ENCODE measurements at places on chromosomes 6 and 20.

GRCh38 chr6:106275692-106276091, 49.9 kb downstream of the ATG5 start:
- DNase-seq, result no peak

DNA sequence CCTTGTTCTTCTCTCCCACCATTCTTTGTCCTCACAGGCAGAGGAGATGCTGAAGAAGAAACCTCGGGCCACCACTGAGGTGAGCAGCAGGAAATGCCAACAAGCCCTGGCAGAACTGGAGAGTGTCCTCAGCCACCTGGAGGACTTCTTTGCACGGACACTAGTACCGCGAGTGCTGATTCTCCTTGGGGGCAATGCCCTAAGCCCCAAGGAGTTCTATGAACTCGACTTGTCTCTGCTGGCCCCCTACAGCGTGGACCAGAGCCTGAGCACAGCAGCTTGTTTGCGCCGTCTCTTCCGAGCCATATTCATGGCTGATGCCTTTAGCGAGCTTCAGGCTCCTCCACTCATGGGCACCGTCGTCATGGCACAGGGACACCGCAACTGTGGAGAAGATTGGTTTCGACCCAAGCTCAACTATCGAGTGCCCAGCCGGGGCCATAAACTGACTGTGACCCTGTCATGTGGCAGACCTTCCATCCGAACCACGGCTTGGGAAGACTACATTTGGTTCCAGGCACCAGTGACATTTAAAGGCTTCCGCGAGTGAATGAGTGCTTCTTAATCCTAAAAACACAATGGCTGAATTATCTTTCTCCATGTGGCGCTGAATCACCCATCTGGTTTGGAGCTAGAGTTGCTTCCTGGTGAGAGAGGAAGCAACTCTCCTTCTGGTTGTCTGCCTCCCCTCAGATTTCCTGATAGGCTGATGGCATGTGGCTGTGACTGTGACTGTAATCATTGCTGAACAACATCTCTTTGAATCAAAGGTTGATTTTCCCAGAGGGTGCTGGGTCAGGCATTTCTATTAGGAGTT, 4.6 kb downstream of the MAD2L1BP start:
- DNase-seq, result peak; percentile 56

DNA sequence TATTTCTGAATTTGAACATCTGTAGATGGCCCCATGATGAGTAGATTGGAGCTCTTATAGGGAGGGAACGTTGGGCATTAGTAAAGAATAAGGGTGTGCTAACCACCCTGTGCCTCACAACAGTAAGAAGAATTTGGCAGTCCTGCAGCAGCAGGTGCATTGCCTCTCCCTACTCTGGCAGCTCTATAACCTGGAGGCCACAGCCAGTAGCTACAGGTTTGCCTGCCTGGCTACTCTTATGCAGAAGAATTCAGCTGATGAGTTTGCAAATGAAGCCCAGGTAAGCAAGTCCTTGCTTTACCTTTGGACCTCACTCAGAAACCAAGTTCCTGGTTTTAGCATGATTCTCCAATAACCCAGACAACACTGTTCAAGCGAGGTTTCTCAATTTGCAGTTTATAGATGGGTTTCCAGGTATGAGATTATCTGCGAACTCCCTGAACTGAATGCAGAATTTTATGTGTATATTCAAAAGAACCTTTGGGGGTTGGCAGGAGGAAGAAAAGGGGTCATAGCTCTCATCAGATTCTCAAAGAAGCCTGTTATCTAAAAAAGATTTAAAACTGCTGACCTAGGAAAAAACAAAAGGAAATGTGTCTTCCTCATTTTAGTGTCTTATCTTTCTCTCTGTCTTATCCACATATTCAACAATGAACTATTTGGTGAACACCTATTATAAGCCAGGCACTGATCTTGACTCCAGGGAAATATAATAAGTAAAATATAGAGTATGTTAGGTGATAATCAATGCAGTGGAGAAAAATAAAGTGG, 18.9 kb downstream of the TREML1 start:
- DNase-seq, result no peak

GRCh38 chr20:58438970-58439808, 50.2 kb downstream of the VAPB start:
- DNase-seq, result no peak

GRCh38 chr20:19212821-19213502, 520 bp downstream of the SLC24A3 start:
- no peak for DNase-seq

DNA sequence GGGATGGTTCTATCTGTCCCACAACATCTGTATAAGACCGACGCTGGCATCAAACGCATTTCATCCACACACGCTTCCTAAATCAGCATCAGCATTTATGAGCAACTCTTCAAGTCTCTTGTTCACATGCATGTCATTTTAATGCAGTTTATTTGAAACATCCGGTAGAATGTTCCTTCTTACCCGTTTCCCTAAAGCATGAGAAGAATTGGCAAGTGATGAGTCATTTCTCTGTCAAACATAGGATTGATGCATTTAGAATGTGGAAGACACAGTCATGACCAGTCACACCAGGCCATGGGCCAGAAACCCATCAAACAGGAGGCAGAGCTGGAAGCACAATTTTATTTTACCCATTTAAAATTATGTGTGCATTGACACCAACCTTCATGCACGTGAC, 122.8 kb downstream of the UST start:
- DNase-seq, result no peak

DNA sequence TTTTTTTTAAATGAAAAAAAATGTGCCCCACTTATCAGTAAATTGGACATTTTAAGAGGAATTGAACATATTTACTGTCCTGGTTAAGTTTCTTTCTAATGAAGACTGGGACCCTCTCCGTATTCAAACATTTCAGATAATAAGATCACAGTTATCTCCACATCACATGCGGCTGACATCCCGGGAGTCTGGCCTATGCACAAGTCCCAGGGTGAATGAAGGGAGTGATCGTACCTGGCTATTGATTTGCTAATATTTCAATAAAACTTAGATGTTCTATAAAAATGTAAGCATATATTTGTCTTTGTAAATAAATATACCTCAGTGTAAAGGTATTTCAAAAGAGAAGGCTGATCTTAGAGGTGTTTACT, 58.1 kb downstream of the FOXC1 start:
- DNase-seq, result no peak

- no peak for DNase-seq
Observed at GRCh38 chr20:61558726-61559125, 306.7 kb downstream of the CDH4 start.

DNA sequence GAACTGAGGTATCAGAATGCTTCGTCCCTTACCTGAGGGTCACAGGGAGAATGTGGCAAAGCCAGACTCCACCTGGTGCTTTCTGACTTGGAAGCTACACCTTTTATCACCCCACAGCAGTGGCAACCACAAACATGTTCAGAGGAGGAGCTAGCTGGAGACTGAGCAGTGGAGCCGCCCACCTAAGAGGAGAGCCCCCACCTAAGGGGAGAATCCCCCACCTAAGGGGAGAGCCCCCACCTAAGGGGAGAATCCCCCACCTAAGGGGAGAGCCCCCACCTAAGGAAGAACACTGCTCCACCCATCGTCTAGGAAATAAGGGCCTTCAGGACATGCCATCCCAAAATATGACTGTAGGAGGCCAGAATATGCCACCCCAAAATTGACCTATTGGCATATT, 4.0 kb downstream of the SLC52A3 start:
- DNase-seq, result no peak

GRCh38 chr6:23377830-23378229, 748.2 kb upstream of the NRSN1 start:
- DNase-seq, result no peak

DNA sequence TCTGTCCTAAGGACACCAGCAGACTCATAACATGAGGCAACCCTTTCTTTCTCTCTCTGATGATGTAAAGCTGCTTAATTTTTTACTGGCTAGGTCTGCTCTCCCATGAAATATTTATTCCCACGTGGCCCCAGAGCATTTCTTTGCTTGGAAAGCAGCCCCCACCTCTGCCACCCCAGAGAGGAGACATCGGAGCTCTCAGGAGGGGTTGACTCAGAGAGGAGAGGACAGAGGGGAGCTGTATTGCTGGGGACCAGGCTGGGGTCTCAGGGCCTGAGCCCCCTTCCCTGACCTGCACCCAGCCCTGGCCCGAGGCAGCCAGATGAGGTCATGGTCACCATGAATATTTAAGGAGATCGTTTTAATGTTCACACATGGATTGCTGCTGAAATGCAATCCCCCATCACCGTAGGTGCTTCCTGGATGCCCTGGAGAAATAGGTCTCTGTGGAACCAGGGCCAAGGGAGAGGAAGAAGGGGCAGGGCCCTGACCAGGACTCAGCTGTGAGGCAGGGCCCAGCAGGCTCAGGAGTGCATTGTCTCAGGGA, 117.5 kb downstream of the DLL1 start:
- DNase-seq, result no peak

GRCh38 chr6:146550911-146551310, 7.3 kb downstream of the RAB32 start:
- no peak for DNase-seq

GRCh38 chr20:37518606-37519507, 2.2 kb upstream of the NNAT start:
- no peak for DNase-seq

- no peak for DNase-seq
Observed at GRCh38 chr20:8005575-8006366, 13.8 kb downstream of the TMX4 start.

GRCh38 chr6:132490024-132490423, 22.9 kb downstream of the STX7 start:
- no peak for DNase-seq

DNA sequence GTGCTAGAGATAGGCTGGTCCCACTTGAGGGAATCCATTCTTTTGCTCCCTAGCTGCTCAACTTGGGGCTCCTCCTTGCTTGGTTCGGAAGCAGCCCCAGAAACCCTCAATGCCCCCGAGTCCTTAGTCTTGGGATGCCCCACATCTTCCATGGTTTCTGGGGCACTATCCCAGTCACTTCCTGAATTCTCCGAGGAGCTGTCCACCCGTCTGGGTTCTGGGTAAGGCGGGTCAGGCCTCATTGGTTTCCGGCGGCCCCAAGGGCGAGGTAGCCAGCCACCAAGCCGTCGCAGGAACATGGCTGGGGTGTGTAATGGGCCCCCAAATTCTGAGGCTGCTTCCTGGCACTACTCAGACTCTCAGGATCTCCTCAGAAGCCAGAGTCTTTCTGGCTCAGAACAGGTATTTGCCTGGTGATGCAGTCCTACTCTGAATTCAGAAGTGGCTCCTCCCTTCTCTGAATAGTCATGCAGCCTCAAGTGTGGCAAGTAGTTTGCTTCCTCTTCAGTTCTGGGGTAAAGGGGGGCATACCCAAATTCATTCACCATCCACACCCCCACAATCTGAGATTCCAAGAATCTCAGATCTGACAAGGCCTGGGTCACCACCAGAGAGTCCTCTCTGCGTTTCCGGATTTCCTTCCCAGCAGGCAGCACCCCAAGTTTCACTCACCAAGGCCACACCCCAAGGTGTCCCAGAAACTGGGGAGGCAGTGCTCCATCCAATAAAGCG, 763 bp downstream of the C6orf47 start:
- DNase-seq, result peak; percentile 53

DNA sequence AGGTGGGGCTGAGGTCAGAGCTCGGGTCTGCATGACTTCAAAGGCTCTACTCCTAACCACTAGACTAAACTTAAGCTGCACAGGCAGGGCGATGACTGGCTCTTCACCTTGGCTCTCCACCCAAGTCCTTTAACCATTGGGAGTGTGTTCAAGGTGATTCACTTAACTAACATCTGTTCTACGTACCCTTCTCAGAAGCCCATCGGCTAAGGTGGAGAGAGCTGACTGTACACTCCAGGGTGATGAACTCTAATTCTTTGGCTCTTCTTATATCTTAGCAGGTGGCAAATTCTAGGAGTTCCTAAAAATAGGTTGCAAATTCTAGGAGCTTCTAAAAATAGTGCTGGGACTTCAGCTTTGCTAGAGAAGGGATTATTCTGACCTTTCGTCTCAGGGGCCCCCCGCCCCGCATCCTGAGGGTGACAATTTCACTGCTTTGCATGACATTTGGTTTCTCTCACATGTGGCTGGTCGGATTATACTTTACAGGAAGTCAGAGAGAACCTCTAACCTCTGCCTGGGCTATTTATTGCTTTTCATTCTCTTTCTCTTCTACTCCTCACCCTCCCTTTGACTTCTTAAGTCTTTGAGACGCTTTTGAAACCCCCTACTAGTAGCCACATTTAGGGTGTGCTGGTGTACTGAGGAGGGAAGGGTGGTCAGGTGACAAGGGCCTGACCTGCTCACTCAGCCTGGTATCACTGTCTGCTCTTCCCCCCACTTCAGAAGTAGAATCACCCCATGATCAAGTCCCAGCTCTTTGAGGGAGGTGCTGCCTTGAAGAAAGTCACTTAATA, 55.5 kb downstream of the PRDM1 start:
- no peak for DNase-seq

- no peak for DNase-seq
Observed at GRCh38 chr6:135129136-135129856, 51.8 kb upstream of the MYB start.

GRCh38 chr6:18835976-18836375, 448.8 kb downstream of the RNF144B start:
- no peak for DNase-seq

DNA sequence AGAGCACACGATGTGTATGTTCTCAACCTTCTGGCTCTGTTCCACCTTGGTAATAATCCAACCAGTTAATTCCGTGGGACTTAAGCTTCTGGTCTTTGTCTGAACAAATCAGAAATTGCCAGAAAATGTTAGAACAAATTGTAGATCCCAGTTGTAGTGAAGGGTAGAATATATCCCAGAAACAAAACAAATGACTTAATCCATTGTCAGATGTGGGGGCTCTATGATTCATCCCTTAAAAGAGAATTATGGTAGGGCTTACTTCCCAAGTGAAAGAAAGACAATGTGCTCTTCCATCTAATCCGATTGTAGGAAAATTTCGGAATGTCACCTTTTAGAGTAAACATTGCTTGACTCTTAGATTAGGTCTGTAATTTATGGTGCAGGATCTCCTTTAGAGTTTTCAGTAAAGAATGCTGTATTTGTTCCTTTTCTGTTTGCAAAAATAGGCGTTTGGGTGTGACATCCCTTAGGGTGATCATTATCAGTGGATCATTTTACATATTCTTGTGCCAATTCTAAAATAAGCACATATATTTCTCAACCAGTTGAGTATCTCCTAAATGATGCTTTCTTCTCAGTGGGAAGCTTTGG, 234.5 kb upstream of the ZNF217 start:
- no peak for DNase-seq

- no peak for DNase-seq
Observed at GRCh38 chr20:17987988-17988387, 19.2 kb downstream of the MGME1 start.

GRCh38 chr6:31825553-31825952, 2.0 kb upstream of the HSPA1B start:
- no peak for DNase-seq

All from hematopoietic multipotent progenitor cell (in vitro differentiated cells).